NCI-H1436 treated with DMSO at 0.1 percent for 48 hours (cell line): ENCODE measurements at places on chromosomes 13 and 19.

GRCh38 chr19:18392926-18393325, 4.5 kb downstream of the LRRC25 start:
- DNase-seq: no peak

- no peak for DNase-seq
These were observed 4.0 kb upstream of the HOOK2 start for GRCh38 chr19:12779162-12779993.

- DNase-seq: no peak
These were observed at the start of gene FCAR for GRCh38 chr19:54873990-54874389. Gene FCAR (plus strand): TSS chr19:54874235. CDS start chr19:54874290, 55 bp downstream.

DNA sequence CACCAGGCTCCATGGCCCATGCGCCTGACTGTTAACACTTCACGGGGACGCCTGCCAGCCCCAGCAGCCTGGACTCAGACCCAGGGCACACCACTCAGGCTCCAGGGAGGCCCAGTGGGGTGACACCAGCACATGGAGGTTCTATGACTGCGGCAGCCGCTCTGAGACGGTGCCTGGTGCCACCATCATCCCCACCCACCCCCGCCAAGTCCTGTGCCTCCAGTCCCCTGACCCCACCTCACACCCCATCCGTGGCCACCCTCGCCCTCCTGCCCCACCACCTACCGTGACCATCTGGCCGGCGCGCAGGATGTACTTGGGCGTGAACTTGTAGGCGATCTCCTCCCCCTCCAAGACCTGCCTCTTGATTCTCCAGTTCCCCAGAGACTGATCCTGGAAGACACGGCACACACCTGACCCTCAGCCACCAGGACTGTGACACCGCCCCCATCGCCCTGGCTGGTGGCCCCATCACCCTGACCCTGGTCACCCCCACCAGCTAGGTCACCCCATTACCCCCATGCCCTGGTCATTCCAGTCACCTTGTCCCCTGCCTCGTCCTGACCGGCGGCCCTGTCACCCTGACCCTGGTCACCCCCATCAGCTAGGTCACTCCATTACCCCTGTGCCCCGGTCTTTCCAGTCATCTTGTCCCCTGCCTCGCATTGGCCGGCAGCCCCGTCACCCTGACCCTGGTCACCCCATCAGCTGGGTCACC, 4.9 kb upstream of the TIMM13 start:
- DNase-seq: no peak

DNA sequence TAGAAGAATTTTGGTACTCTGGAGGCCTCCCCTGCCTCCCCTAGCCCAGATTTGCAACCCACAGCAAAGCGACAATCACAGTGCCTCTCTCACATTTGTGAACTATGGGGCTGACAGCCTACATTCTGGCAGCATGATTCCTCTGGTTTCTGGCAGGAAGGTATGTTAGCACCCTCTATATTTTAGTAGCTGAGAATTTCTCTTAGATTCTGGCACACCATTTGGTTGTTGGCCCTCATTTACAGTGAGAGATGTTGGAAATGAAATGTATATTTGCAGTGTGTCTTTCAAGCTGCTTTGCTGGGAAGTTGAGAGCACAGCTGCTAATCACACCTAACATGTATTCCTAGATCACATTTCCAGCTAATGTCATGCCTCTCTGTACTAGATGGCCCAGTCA, 735.0 kb downstream of the FGF9 start:
- no peak for DNase-seq

DNA sequence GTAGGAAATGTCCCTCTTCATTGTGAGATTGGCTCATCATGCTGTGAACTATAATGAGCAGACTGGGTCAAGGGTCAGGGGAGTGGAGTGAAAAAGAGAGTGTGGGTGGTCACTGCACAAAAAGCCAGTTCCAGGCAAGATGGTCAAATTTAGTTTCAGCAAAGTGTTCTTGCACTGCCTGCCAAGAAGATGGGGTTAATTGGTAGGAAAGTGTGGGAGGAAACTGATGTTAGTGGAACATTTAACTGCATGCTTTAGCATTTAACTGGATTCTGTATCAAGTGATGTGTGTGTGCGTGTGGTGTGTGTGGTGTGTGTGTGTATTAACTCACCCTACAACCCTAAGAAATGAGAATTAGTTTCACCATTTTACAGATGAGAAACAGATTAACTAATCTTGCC, 131.6 kb downstream of the COG6 start:
- DNase-seq: no peak

DNA sequence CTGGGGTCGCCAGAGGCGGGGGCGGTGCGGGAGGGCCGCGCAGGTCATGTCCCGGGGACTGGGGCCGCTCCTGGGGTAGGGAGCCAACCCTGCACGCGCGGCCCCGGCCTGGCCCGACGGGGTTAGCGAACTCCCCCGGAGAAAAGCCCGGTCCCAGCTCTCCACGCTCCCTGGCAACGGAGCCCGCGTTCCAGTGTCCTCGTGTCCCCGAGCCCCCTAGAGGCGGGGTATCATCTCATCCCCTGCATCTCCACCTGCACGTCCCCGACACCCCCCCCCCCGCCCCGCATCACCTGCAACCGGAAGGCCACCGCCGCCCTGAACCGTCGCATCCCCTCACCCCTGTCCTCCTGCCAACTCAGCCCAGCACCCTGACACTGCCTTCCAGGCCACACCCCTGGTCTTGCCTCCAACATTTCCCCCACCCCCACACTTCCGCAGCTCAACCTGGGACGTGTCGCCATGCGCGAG, 2.7 kb downstream of the WDR88 start:
- no peak for DNase-seq

DNA sequence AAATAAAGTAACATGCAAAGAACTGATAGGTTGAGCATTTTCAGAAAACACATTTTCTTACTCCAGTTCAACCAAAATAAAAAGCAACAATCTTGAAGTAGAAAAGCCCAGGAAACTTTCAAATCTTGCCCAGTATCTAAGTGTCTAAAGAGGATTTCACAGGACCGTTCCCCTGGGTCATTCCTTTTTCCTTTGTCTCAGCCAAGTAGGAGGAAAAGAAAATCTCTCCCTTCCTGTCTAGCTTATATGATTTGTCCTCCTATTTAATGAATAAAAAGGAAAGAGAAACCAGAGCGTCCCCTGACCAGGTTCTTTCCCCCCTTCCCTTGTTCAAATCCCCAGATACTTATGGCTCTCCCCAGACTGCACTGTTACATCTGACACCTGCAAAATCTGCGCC, 248.0 kb downstream of the KCTD12 start:
- no peak for DNase-seq

GRCh38 chr13:30165796-30166195, 141.6 kb downstream of the KATNAL1 start:
- no peak for DNase-seq

- no peak for DNase-seq
These were observed at the start of gene SYT3 for GRCh38 chr19:50639121-50640112. Gene SYT3 (minus strand): TSS chr19:50639881. CDS start chr19:50637411, 2,470 bp downstream.

- no peak for DNase-seq
These were observed 1.7 kb downstream of the ZNF77 start for GRCh38 chr19:2942928-2943640.

GRCh38 chr19:35552534-35553384, 7.3 kb downstream of the TMEM147 start:
- no peak for DNase-seq

GRCh38 chr13:98526182-98526512, 50.8 kb downstream of the STK24 start:
- DNase-seq: no peak

- no peak for DNase-seq
These were observed 1677.1 kb downstream of the OLFM4 start for GRCh38 chr13:54705738-54706137.

DNA sequence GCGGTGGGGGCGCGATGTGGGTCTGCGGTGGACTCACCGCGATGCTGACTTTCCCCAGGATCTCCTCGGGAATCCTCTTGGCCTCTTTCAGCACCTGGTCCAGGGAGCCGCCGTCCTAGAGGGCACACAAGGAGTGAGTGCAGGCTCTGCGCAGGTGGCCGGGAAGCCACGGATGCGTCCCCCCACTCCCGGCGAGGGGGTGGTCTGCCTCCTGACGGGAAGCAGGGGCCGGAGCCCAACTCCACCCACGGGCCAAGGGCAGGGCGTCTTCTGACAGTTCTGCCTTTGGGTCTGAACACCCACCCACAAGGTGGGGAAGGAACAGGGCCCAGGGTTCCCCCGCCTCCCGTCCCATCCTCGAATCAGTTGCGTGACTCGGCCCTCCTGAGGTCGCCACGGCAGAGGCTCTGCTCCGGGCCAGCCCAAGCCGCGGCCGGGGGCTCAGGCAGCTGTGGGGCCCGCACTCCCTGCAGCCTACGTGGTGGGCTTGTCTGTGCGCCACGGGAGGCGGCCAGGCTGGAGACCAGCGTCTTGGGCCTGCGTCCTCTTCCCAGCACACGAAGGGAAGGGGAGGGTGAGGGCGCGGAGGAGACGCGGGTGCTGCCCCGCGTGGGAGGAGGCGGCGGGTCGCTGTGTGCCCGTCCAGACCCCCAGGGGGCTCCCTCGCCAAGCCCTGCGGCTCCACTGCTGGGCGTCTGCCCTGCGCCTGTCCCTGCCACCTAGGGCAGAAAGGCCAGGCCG, 21.4 kb downstream of the MAP2K2 start:
- no peak for DNase-seq

- no peak for DNase-seq
These were observed 21.7 kb downstream of the ZNF613 start for GRCh38 chr19:51948975-51949374.

GRCh38 chr13:99979453-99980200, 2.0 kb upstream of the ZIC2 start:
- DNase-seq: no peak

- DNase-seq: no peak
These were observed 30.2 kb upstream of the HTR2A start for GRCh38 chr13:46926916-46927590.

DNA sequence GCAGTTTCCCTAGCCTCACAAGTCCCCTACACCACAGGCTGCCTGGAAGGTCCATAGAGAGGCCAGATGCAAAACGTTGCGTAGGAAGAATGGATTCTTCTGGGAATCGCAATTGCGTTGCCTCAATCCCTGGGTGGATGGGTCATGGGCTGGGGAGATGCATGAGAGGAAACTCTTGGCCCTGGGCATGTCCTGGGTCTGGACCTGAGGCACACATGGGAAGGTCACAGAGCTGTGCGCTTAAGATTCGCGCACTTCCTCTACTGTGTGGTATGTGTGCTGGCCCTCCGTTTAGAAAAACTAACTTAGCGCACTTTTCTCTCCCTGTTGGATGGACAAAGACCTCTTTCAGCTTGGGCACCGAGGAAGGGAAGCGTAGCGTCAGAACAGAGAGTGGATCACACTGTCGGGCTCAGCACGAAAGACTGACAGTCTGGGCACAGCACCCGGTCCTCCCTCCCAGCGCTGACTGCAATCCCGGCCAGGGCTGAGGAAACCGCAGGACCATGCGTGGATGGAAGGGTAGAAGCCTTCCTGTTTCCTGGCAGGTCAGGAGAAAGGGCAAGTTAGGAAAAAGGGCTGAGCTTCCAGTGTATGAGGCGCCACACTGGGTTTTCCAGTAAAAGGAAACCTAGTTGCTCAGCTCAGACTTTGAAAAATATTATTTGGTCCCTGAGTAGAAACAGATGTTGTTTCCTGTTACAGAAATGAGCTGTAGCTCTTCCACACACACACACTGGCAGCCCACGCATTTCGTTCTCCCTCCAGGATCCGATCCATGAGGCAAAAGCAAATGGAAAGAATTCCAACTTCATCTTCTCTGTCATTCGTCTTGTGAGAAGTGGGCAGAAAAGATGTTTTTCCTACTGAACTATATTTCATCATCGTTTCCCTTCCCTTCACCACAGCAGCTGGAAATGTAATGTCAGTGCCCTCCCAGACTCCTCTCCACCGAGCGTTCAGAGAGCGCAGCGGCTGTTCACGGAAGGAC, 86.0 kb downstream of the ING1 start:
- DNase-seq: no peak

GRCh38 chr13:23735329-23735728, 153.9 kb downstream of the MIPEP start:
- DNase-seq: no peak

DNA sequence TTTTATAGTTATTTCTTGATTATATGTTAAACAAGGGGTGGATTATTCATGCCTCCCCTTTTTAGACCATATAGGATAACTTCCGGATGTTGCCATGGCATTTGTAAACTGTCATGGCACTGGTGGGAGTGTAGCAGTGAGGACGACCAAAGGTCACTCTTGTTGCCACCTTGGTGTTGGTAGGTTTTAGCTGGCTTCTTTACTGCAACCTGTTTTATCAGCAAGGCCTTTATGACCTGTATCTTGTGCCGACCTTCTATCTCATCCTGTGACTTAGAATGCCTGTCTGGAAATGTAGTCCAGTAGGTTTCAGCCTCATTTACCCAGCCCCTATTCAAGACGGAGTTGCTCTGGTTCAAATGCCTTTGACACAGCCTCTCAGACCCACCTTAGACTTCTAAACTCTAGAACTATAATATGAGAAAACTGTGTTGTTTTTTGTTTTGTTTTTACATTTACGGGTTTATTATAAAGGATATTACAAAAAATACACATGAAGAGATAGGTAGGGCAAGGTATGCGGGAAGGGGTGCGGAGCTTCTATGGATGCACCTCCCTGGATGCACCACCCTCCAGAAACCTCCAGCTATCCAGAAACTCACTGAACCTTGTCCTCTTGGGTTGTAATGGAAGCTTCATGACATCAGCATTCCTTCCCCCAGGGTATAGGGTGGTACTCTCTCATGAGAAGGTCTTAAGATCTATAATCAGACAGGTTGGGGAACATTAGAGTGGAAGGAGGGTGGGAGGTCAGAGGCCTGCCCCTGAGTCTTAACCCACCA, 15.8 kb upstream of the SPRYD7 start:
- no peak for DNase-seq

- DNase-seq: no peak
These were observed 8.4 kb downstream of the ZNF776 start for GRCh38 chr19:57755031-57755430.

- DNase-seq: no peak
These were observed 435 bp downstream of the KLK11 start for GRCh38 chr19:51025809-51026553.

DNA sequence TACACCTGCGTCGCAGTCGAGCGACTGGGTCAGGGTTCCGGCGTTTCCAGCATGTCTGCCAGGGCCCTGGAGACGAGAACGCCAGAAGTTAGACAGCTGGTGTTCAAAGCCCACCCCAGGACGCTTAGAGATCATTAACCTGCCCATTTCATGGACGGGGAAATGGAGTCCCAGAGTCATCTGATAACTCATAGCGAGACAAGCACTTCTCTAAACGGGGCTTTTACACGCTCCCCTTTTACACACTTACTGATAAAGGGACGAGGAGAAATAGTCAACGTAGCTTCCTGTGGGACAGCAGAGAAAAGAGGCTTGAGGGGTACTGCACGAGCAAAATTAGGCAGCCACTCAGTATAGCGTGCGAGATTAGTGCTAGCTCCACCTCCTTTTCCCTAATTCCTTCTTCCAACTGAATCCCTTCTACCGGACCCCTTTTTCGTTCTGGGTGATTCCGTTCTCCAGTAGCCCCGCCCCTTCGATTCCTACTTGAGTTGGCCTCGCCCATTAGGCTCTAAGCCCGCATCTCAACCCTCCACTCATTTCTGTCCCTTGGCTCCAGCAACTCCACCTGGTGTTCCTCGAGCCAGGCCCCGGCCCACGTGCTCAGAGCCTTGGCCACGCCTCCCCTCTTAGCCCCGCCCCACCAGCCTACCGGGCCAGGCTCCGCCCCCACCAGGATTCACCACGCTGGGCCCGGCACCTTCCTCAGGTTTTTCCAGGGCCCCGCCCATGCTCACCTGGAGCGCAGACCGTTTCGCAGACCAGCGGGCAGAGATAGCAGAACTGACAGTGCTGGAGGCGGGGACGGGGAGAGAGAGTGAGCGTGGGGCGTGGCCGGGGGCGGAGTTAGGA, 3.7 kb downstream of the HRC start:
- no peak for DNase-seq
